ENCODE measurements at places on chromosomes 2 and 18.

DNA sequence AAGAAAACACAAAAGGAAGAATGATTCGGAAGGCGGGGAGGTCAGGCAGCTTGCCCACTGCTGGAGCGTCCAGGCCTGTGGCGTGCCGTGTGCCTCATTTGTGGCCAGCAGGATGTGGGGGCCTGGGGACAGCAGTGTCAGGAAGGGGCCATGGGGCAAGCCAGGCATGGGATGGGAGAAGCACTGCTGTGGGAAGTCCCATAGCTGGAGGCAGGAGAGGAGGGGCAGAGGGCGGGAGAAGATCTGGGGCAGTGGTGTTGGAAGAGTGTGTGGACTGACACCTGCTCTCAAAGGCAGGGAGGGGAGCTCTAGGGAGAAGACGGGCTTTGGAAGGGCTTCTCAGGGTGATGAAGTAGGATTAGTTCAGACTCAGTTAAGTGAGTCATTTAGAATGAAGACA is 133.7 kb downstream of the ACOXL start:
- no peak for DNase-seq

GRCh38 chr2:71692621-71693277 is 239.4 kb downstream of the DYSF start:
- DNase-seq, result no peak

DNA sequence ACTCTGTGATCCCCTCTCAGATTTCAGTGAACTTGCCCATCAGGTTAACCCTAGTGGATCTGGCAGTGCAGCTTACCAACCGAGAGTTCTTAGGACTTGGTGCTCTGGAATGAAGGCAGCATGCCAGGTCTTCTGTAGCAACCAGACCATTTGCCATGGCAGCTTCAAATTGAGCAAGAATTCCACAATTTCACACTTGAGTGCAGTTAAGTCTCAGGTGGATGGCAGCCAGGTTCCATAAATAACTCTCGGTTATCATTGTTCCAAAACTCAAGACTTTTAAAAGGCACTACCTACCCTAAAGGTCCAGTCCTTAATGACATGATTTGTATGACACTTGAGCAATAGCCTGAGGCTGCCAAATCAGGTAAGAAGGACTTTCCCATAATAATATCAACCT is 48.1 kb downstream of the GALNT3 start:
- DNase-seq, result peak; percentile 64

- no peak for DNase-seq
Measured at GRCh38 chr2:8212239-8212638, 469.6 kb upstream of the ID2 start.

DNA sequence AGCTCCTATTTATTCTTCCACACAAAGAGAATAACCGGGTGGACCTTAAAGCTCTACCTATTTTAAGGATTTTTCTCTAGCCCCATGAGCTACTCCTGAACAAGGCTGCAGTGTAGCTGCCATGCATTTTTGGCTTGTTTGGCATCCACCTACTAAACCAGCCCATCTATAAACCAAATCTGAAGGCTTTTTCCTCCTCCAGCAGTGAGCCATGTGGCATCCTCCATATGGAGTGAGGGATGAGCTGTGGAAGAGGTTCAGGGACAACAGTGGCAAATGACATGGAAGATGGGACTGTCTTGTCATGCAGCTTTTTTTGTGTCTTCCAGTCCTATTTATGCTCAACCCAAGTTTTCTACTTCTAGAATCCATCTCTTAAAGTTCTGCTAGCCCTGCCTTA is 100.2 kb downstream of the GALNT3 start:
- no peak for DNase-seq

DNA sequence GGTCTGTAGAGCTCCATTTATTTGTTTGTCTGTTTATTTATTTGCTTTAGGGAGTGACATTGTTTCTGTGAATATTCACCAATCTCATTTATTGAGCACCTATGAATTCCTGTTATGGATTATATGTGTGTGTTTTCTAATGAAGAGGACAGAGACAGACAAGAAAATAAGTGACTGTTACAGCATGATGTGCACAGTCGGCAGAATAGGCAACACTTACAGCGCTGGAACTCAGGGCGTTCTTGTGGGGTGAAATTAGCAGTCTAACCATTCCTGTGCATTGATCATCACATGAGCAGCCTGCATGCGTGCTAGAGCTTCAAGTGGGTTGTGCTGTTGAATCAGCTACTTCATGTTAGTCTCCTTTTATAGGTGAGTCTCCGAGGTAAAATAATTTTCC is 960.7 kb downstream of the SLC4A3 start:
- DNase-seq, result no peak

DNA sequence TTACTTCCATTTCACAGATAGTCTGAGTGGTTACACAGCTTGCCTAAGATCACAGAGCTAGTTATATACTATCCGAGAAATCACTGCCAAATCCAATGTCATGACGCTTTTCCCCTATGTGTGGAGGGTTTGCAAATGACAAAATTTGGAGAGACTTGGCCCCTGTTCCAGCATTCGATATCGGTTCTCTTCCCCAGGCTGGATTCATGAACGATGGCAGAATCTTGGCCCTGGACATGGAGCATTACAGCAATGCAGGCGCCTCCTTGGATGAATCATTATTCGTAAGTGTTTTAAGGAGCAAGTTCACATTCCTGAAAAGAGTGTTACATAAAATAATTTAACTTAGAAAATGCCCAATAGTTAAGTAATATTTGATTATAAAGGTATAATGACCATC is 55.1 kb downstream of the AOX1 start:
- DNase-seq, result no peak

GRCh38 chr2:10926191-10926820 is 14.6 kb downstream of the KCNF1 start:
- no peak for DNase-seq

GRCh38 chr2:229714736-229715541 is 584 bp upstream of the DNER start:
- DNase-seq, result peak; percentile 64

DNA sequence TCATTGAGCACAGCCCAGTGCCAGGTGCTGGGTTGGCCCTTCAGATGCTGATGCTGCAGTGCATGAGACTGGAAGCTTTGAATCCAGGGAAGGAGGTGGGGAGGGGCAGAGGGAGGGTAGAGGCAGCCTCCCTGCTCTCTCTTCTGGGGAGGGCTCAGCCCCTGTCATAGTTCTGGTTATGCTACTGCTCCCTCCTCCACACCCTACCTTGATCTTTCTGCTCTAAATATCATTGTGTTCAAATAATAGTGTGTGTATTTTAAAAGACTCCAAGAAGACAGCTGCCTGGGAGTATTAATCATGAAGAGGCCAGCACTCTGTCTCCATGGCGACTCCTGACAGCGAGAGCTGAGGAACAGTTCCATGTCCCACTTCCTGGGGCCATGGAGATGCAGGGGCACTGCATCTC is 3.8 kb upstream of the EGR4 start:
- no peak for DNase-seq

DNA sequence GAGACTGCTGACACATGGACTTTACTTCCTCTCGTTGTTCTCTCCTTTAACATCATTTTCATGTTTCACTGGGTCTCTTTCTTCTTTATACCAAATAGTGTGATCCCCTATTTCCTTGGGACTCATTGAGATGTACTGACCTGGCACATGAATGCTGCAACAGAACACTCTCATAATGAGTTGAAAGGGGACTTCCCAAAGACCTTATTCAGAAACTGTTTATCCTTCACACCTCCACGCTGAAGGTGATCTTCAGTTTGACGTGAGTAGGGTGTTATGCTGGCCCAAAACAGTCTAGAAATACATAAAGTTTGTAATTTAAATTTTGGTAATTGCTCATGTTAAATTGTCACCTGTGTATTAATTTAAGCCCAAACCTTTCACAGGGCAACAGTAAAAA is 1096.8 kb upstream of the GYPC start:
- no peak for DNase-seq

- DNase-seq, result no peak
Measured at GRCh38 chr2:233107831-233108300, 47.7 kb downstream of the INPP5D start.

- peak; percentile 84 for DNase-seq
Measured at GRCh38 chr2:118221536-118222272, 133.4 kb downstream of the INSIG2 start.

- peak; percentile 72 for DNase-seq
Measured at GRCh38 chr2:100018341-100019193, 123.8 kb downstream of the AFF3 start.

DNA sequence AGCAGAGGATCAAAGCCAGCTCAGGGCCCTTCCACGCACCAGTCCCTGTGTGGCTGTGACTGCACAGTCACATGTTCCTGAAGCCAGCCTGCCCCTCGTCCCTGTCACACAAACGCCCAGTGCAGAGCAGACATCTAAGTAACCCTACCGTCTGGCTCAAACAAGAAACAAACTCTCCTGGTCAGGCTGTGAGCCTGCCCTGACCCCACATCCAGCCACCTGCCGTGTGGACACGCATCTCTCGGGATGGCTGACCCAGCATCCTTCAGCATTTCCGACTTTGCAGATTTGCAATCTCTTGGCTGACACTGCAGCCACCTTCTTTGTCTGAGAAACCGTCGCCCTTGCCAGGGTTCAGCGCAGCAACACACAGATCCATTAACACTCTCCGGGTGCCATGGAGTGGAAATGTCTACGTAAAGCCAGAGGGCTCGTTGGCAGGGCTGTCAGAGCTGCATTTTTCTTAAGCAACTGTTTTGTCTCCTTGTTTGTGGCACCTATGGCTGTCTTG is 82.3 kb upstream of the ASAP2 start:
- no peak for DNase-seq

GRCh38 chr2:181998041-181998835 is 12.6 kb downstream of the PPP1R1C start:
- no peak for DNase-seq

DNA sequence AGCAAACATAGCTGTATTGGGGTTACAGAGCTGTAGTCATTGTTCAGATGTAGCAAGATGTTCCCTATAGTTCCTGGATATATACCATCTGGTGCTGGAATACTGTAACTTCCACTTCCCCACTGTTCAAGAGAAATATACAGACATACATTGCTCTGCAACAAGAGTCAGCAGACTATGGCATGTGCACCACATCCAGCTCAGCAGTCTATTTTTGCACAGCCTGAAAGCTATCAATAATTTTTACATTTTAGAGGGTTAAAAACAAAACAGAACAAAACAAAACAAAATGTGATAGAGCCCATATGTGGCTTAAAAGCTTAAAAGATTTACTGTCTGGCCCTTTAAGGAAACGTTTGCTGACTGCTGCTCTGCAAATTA is 31.8 kb upstream of the VIT start:
- no peak for DNase-seq

DNA sequence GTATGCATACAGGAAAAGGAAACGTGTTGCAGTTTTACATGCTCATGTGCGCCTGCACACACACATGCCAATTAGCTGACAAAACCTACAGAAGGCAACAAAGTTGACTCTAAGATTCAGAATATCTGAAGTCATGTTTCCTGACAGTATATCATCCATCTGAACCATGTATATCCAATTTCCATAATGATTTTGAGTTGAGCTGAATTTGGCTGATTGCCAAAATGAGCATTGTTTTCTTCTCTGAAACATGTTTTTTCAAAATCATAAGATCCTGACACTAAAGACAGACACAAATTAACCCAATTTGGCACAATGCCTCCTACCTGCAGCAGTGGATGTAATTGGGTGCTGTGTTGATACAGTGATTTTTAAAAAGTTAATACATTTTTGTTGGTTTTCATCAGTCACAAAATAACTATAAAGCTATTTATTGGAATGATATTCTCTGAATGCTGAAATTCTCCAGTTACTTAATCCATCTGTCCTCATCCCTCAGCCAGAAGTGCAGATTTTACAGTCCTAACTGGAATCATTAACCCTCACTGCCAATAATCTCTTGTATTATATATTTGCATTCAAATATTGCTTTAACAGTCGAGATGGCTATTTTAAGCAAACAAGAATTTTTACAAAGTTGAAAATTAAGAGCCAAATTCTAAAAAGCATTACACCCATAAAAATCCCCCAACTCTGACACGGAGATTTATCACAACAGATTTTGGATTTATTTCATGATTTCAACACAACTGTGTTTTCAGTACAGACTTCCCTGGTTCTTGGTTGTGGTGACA is 161.7 kb upstream of the LMAN1 start:
- no peak for DNase-seq

DNA sequence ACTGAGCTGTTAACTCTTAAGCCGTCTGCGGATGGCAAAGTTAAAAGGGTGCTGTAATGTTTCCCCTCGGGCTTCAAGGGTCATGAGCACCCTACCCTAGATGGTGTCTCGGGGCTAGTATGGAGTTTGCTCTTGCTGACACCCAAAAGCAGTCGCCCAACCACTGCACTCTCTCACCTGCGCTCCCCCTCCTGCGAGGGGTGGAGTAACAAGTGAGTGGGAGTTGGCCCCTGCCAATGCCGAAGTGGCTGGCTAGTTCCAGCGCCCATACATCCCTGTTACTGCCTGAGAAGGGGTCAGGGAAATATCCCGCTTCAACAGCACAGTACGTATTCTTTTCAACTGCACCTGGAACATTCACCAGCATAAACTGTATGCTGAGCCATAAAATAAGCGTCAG is 47.5 kb downstream of the FAM117B start:
- DNase-seq, result no peak

DNA sequence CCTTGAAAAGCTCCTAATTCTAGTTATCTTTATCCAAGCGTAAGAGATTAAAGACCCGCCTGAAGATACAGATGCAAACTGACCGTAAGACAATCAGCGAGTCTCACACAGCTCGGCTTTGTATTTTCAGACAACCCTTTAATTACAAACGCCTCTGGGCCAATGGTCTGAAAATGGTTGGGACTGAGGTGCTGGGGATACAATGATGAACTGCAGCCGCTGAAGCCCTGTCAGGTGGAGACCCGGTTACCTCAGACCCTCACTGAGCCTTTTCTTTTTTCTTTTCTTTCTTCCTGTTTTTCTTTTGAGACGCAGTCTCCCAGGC is 715 bp upstream of the CFAP36 start:
- peak; percentile 1 for DNase-seq

DNA sequence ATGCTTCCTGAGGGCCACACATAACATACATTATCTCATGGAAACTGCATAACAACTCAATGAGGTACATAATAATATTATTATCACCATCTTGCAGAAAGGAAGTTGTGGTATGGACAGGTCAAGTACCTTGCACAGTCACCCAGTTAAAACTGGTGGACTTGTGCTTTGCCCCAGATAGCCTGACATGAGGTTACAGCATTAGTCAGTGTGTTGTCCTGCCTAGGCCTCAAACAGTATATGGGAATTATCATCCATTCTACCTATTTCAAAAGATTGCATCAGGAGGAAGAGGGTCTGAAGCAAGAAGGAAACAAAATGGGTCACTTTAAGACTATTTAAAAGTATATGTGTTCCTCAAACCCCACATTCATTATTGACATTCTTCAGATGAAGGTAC is 5.4 kb upstream of the ANTXR1 start:
- no peak for DNase-seq

DNA sequence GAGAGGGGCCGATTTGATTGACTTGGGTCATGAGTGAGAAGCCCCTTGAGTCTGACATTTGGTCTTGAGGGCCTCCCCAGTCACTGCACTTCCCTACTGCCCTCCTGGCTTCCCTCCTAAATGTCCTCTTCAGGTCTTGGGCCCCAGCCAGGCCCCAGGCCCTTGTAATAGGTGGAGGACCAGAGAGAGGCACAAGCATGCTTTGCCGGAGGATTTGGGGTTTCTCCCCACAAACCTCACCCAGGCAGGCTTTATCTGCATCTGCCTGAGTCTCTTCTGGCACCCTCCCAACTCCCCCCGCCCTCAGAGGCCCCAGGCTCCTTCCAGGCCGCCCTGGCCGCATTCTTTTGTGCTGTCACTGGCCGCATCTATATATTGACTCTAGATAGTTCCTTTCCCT is 270.7 kb downstream of the HAUS1 start:
- DNase-seq, result no peak
